Stimulated activated CD4-positive, alpha-beta T cell treated with anti-CD3 and anti-CD28 coated beads, Interleukin-1b, Interleukin-23, amount 100 ng/mL, for 1 hour (primary cell): ENCODE measurements at places on chromosomes 16 and 17.

- DNase-seq = no peak
Measured at GRCh38 chr17:43703630-43704029, 41.9 kb upstream of the MEOX1 start.

DNA sequence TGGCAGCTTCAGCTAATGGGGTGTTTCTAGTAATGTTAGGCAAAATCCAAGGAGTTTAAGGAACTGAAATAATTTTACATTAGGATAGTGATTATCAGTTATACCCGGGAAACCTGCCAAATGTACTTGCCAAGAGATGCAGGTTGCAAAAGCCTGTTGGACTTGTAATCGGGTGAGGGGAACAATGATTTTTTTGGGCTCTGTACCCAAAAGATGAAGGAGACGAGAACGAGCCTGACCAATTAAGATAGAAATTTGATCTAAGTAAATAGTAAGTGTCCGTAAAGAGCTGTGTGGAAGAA lies 56.3 kb upstream of the ARL4D start:
- DNase-seq = no peak

GRCh38 chr16:66039793-66040192 lies 326.7 kb upstream of the CDH5 start:
- no peak for DNase-seq

DNA sequence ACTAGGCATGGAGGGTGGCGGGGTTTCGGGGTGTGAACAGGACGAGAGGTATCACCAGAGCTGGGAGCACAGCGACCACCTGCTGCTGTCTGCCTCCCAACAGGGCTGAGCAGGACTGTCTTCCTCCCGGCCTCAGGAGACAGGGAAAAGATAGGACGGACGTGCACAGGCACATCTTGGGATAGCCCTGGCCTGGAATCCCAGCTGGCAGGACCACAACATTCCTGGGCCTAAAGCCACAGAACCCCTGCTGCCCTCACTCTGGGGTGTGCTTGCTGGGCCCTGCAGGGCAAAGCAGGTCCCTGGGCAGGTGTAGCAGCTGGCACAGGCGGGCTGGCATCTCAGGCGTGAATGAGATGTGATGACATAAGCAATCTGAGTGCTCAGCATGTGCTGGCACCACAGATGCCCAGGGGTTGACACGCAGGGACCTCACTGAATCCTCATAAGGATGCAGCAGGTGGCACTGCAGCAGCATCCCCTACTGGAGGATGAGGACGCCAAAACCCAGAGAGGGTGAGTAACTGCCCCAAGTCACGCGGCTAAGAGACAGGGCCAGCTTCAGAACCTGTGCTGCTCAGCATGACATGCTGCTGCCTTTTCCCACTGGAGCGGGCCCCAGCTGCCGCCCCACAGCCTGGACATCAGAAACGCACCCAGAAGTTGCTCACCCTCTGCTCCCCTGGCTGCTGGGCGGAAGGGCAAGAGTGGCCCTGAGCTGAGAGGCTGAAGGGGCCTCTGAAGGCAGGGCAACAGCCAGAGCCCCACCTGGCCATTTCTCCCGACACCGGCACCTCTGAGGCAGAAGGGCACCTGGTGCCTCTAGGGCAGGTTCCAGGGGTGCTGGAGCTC lies 7.1 kb downstream of the CORO7 start:
- DNase-seq = no peak

GRCh38 chr16:397736-398332 lies 835 bp downstream of the NME4 start:
- DNase-seq = no peak

- no peak for DNase-seq
Measured at GRCh38 chr16:2143878-2144485, 4.4 kb upstream of the RAB26 start.

DNA sequence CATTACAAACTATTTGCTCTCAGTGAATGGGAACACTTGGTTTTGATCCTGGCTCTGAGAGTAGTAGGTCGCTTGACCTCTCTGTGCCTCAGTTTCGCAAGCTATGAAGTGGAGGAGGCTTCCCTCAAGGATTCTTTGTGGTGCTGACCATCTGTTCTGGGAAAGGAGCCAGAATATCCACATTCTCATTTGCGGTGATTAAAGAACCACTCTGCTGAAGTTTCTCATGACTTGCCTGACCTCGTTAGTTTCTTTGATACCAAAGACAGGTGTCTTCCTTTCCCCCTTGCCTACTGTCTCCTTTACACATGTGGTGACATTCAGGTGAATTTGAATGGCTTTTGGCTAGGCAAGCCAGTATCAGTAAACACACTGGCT lies 116.0 kb downstream of the SNX29 start:
- DNase-seq = no peak

GRCh38 chr17:31469959-31470358 lies 78.5 kb downstream of the RAB11FIP4 start:
- DNase-seq = no peak

GRCh38 chr17:40528692-40529417 lies 27.4 kb upstream of the TNS4 start:
- no peak for DNase-seq

DNA sequence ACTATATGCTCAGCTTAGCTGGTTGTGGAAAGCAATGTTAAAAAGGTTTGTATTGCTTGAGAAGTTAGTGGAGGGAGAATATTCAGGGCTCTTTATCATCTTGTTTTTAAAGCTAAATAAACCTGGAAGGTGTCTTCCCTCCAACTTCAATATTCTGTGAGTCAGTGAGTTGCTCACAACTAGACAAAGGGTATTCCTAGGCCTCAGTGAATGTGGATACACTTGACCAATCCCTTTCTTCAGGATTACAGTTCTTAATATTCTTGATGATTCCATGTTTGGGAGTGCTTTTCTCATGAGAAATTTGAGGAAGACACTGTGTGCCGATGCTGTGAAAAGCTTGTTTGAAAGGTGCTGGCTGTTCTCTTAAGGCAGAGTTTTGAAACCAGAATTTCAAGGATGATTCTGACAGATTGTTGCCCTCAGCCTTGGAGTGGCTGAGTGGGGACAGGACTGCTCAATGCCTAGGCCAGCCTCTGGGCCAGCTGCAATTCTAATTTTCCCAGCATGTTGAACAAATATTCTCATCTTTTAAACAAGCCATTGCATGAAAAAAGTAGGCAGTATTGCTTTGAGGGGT lies 30.1 kb downstream of the MAP2K4 start:
- no peak for DNase-seq

GRCh38 chr16:27700304-27700995 lies 150.5 kb downstream of the KATNIP start:
- no peak for DNase-seq

DNA sequence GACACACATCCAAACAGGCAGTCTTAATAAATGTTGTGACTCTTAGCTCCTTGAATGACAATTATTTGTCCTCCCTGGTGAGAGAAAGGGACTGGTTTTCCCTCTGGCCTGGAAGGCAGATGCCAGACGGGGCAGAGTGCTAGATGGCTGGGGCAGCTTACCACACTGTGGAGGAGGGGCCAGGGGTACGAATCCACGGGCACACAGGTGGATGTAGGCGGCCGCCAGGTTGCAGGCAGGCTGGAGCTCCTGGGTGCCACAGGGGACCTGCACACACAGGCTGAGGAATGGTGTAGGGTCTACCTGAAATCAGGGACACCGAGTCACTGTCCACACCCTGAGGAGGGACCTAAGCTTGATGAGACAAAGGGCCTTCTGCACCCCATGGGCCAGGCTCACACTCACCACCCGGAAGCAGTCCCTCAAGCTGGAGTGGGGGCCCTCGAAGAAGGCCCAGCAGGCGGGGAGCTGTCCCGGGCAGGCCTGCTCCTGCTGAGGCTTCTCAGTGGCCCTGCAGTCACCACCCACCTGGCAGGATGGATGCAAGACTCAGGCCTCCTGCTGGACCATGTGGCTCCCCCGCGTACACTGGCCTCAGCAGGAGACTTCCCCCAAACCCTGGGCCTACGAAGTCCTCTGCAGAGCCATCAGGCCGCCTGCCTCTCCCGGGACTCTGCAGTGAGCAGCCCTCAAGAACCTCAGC lies 38.4 kb downstream of the RMI2 start:
- no peak for DNase-seq

GRCh38 chr16:88078111-88078775 lies 127.0 kb downstream of the BANP start:
- no peak for DNase-seq

DNA sequence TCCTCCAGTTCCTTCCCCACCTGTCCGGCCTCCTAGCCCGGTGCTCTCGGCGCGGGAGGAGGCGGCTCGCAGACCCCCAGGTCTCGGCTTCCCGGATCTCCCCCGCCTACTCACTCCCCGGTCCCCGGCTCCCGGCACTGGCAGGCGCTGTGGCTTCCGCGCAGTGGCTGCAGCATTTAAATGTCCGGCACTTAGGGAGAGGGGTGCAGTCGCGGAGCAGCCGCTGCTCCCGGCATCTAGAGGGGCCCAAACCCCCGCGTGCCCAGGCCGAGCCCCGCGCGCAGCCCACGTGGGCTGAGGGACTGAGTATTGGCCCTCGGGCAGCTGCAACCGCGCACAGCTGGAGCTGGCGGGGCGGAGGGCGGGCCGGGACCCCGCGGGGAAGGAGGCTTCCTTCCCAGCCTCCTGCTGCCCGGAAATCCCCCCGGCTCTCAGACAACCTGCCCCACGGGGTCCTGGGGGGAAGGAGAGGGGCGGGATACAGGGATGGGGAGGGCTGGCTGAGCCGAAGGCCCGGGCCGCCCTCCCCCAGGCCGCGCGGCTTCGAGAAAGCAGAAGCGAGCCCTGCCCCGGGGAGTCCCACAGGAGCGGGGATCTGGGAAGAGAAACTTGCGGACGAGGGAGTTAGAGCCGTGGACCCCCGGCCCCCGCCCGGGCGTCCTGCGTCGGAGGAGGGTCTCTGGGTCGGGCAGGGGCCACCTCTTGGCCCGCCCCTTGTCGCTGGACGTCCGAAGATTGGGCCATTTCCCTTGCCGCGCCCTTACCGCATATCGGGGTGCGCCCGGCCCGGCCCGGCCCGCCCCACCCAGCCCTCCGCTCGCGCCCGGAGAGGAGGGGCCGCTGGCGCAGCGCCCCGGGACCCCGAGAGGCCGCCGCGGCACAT lies at the start of gene MMP25:
TSS of gene MMP25 (plus strand) at position 804 of the 883 bp plus-strand sequence. CDS start 357 bp downstream, outside the sequence.
- no peak for DNase-seq

DNA sequence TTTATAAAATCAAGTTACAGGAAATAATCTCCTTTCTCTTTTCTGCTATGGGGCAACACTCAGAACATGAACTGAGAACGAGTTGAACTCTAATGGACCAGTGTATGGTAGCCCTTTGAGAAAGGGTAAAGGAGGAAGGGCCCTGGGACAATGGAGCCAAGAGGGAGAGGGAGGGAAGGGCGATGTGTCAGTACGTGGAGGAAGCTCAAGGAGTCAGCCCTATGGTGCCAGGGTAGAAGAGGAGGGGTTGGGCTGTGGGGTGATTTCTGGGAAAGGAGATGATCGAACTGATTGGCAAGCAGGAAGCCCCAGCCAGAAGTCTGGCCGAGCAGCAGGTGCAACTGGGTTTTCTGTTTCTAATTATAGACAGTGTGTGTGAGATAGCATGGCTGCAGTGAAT lies 4.3 kb upstream of the WIPI1 start:
- DNase-seq = no peak

- DNase-seq = no peak
Measured at GRCh38 chr16:23590181-23590580, 5.9 kb downstream of the NDUFAB1 start.

GRCh38 chr16:68915589-68915988 lies 72.3 kb downstream of the TANGO6 start:
- no peak for DNase-seq

DNA sequence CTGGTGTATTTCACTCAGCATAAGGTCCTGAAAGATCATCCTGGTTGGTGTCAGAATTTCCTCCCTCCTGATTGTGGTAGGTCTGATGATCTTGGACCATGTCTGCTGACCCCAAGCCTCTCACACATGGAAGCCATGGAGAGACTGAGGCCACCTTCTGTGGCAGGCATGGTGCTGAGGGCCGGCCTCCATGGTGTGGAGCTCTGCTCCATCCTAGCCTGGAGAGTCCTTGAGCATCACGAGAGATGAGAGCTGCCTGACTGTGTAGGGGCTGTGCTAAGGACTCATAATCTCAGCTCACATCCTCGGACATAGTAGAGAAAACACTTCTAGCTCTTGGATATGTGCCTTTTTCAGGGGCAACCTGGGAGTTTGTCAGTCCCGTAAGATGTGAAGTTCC lies 40.6 kb downstream of the MPRIP start:
- DNase-seq = no peak

DNA sequence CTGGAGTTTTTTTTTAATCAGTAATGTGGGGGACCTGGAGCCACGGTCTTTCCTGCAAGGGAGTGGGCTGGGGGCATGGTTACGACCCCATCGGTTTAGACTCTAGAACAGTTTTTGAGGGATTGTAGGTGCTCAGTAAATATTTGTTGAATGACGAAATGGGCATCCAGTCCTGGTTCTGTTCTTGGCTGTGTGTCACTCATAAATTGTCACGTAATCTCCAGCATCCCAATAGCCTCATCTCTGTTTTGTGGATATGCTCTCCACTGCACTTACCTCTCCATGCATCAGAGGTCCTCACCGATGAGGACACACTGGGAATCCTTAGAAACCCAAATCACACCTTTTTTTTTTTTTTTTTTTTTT lies 497 bp upstream of the SLC38A7 start:
- DNase-seq = no peak

GRCh38 chr17:66184392-66184791 lies 7.5 kb downstream of the CEP112 start:
- no peak for DNase-seq

DNA sequence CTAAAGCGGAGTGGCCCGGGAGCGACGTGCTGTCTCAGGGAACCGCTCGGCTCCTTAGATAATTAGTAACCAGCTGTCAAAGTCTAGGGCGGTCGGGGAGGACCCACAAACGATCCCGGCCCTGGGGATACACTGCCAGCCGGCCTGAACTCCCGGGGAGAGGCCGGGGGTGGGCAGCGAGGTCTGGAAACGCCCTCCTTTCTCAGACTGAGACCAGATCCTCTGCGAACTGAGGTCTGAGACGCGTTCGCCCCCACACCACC lies 1.3 kb downstream of the HNF1B start:
- no peak for DNase-seq

DNA sequence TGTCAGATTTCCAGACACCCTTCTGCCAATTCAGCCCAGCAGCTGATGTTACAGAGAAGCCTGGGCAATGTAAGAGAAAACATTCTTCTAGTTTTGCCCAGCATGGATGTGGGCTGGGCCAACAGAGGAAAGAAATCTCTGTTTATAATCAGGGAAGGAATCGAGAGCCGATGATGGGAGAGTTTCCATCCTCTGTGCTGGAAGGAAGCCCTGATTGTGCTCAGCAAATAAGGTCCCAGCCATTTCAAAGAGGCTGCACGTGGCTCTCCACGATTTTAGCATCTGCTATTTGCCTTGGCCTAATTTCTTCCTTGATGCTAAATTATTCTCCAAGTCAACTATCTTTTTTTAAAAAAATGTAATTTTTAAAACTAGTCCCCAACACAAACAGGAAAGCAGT lies 70.0 kb downstream of the IRX6 start:
- no peak for DNase-seq

DNA sequence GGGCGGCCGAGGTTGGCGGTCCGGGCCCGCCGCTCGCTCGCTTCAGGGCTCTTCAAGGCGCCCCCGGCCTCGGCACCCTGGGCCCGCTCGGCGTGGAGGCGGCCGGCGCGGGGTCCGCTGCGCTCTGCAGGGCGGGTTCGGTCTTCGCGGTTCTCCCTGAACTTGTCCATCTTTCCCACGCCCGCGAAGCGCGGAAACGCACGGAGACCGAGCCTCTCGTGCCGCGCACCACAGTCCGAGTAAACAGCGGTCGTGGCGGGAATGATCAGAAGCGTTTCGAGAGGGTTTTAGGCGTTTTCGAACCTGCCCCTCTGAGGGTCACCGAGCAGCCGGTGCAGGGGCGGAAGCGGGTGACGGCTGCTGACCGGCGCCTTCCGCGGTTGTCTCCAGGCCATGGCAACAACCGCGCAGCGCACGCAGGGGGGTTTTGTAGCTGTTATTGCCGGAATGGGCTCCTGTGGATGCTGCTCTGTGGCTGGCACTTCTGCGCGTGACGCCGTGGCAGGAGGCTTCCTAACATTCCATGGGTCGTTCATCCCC lies 414 bp downstream of the NARF start:
- DNase-seq = no peak
